ENCODE measurements at places on chromosomes 3 and 15. TPM values are rescaled to one million over a fixed set of nuclear protein-coding genes. Genes with fewer than 3 reads are reported as not detected.

- DNase-seq: no peak
These were observed 7.1 kb upstream of the AADAC start for GRCh38 chr3:151806838-151807237.

GRCh38 chr3:193964517-193964880, 171.4 kb upstream of the HES1 start:
- DNase-seq: no peak

- DNase-seq: no peak
These were observed 149.8 kb downstream of the SQOR start for GRCh38 chr15:45784656-45785055.

DNA sequence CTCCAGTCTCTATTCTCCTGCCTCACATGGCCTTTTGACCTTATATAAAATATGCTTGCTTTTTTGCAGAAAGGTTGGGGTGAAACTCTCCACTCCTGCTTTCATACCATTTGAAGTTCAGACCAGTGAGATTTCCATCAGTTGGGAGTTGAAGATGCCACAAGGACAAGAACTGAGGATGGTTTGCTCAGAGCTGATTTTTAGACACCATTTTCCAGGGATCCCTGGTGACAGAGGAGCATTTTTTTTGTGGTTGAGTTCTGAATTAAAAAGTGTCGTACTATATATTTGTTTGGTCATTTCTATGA, 8.8 kb upstream of the TM4SF1 start:
- DNase-seq: no peak

DNA sequence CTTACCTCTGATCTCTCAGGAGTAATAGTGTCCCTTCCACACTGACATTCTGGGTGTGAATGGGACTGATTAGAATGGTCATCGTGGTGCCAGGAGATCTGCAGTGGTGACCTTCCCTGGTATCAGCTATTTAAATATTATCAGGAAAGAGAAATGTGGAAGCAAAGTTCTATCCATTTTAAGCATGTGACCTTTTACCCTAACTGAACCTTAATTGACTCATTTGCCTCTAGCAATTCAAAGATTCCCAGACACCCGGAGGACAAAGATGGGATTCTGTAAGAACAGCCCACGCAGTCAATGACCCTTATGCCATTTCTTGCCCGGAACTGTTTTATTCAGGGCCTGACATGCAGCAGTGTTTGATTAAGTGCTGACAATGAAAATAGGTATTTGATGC, 10.3 kb downstream of the LIPC start:
- no peak for DNase-seq

- DNase-seq: no peak
These were observed 23.1 kb upstream of the TRIM71 start for GRCh38 chr3:32794487-32795308.

Gene CAMKV
- total RNA-seq: 25.9 TPM

Gene CADM2
- 74.3 TPM for total RNA-seq

Gene GOLGA8G
- 0.09 TPM for total RNA-seq

Data from cerebellum (tissue), 4 donors.